ENCODE measurements at places on chromosomes 5 and 9. TPM values are rescaled to one million over a fixed set of nuclear protein-coding genes. Genes with fewer than 3 reads are reported as not detected.

CNTNAP3 gene
- total RNA-seq: 57.0 TPM

LHX3 gene
- total RNA-seq: not detected

GRCh38 chr9:135906291-135907005 lies 898 bp downstream of the CAMSAP1 start:
- no peak for DNase-seq

DNA sequence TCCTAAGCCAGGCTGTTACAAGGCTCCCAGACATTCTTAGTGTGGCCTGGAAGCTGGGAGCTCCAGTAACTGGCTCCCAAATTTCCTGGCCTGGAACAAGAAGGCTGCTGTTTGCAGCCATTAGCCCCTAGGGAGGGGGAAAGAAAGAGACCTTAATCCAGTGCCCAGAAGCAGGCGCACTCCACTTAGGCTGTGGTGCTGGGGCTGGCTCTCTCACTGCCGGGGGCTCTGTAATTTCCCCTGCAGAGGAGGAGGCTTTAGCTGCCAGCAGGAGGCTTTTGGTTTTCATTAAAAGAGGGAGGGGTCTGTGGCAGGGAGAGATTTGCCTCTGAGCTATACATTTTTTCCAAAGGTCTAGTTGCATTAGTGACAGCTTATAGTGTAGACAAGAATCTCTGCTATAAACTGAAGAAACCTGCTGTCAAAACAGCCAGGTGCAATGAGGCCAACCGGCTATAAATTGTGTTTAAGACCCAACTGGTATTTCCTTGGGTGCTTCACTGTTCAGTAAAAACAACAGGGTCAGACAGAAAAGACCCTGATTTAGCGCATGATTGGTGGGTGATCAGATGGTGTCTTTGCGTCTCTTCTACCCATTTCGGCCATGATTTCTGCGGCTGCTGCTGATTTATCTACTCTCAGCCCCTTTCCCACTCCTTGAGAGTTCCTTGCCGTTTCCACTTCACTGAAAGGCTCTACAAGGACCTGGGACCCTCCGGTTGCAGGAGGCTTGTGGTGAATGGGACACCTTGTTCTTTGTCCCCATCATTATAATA lies 254.6 kb downstream of the AOPEP start:
- DNase-seq: no peak
